CD4-positive, alpha-beta memory T cell (primary cell): ENCODE measurements at places on chromosomes 1 and 21. TPM values are rescaled to one million over a fixed set of nuclear protein-coding genes. Genes with fewer than 3 reads are reported as not detected.

SPRR2A gene
- total RNA-seq, result not detected

DNA sequence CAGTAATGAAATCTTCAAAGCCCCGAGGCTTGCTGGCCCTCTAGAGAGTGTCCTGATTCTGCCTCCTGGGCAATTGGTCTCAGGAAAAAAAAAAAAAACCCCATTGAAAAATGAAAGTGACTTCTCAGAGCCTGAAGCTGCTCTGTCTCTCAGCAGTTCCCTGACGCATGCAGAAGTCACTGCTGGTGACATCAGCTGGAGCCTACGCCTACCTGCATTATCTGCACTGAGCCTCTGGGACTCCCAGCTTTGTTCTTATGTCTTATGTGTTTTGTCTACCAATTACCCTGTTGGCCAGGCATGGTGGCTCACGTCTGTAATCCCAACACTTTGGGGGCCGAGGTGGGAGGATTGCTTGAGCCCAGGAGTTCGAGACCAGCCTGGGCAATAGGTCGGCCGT is 10.1 kb upstream of the SLC25A33 start:
- no peak for DNase-seq

DNA sequence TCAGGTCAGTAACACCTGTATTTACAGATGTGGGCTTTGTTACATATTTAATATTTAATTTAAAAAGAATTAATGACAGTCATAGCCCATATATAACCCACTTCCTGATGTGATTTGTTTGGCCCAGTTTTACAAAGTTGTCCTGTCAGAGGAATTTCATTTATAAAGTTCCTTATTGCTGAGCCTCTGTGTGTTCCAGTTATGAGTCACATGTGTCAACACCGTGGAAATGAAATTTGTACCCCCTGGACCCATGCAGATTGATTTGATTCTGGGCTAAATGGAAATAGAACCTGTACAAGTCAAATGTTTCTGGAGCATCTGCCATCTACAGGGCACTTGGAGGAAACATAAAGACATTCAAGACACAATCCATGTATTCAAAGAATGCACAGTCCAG is 149.2 kb downstream of the CACNA1E start:
- DNase-seq, result no peak

DNA sequence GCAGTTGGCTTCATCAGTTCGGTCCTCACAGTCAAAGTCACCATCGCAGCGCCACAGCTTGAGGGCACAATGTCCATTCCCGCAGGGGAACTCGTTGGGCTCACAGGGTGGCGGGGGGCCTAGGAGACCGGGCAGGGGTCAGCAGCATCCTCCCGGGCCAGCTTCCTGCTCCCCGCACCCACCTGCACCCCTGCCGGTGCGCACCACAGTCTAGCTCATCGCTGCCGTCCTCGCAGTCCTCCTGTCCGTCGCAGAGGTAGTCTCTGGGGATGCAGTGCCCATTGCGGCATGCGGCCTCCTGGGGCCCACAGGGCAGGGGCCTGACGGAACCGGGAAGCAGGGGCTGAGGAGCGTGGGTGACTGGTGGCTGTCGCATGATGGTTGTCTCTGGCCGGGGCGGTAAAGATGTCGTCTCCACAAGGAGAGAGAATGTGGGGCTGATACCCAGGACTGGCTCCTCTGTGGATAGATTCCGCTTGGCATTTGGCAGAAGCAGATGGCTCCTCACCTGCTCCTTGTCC is 49.8 kb downstream of the HSPG2 start:
- no peak for DNase-seq

- DNase-seq, result no peak
Measured at GRCh38 chr21:26572702-26573381, at the start of gene CYYR1. CYYR1 (minus strand) TSS chr21:26573286; CDS start chr21:26572940, 346 bp downstream.

DNA sequence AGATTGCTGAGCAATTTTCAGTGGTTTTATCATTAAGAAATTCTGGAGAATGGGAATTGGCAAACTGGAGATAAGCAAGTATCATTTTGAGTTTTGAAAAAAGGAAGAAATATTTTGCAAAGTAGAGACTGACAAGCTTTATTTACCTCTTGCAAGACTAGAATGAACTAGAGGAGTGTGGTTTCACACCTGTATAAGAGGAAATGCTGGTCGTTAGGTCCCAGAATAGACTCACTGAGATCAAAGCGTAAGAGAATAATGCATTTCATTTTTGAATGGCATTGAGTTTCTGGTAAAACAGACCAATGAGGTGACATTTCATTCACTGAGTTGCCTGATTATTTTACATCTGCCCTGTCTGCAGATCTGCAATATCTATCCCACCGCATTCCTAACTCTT is 308.1 kb downstream of the ADGRL2 start:
- no peak for DNase-seq

- DNase-seq, result no peak
Measured at GRCh38 chr1:198106011-198106410, 50.8 kb upstream of the NEK7 start.

DNA sequence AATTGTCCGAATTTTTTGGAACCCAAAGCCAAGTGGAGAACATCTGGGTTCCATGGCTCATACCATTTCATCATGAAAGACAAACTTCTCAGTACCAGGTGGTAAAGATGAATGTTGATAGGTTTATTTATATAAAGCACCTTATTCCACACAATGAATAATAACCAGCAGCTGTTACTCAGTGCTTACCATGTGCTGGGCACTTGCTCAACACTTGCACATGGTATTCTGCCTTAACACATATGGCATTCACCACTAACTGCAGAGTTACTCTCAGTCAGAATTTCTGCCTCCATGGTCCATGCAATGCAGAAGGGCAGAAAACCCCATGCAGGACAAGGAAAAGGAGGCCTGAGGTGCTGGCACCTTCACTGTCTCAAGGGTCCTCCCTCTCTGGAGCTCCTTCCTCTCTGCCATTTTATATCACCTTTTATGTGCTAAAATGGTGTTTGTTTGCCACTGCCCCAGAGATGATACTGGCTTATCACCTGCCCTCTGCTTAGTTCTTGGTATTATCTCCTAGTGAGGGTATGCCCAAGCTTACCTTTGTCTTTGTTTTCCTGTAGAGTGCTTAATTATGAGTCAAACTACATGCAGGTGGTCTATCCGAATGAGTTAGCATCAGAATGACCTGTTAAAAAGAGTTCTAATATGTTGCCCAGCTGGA is 76.7 kb upstream of the ZNF326 start:
- DNase-seq, result no peak

DNA sequence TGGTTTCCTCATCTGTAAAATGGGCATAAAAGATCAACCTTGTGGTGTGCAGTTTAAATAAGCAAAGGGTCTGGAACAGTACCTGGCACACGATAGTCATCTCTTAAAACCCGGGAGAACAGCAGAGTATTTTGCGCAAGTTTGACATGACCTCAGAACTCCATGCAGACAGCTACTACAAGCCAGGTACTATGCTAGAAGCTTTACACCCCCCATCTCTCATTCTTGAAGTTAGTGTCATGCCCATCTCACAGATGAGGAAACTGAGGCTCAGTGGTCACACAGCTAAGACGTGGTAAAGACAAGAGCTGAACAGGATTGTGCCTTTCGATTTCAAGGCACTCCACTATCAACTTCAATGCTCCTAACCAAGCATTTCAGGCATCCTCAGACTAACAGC is 78.7 kb downstream of the CAPZB start:
- no peak for DNase-seq

DNA sequence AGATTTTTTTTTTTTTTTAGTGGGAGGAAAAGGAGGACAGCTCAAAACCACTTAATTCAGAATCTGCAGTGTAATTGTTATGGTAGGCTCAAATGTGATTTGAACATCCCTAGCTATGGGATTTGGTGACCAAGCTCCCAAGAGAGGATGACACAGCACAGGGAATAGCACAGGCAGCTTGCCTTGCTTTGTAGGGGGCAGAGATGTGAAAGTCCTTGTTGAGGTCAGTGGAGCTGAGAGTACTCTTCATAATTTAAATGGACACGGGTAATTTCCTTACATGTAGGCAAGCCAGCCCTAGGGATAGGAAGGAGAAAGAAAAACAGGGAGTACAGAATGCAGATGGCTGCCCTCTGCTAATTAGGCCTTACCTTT is 3.2 kb upstream of the UCK2 start:
- DNase-seq, result no peak

DNA sequence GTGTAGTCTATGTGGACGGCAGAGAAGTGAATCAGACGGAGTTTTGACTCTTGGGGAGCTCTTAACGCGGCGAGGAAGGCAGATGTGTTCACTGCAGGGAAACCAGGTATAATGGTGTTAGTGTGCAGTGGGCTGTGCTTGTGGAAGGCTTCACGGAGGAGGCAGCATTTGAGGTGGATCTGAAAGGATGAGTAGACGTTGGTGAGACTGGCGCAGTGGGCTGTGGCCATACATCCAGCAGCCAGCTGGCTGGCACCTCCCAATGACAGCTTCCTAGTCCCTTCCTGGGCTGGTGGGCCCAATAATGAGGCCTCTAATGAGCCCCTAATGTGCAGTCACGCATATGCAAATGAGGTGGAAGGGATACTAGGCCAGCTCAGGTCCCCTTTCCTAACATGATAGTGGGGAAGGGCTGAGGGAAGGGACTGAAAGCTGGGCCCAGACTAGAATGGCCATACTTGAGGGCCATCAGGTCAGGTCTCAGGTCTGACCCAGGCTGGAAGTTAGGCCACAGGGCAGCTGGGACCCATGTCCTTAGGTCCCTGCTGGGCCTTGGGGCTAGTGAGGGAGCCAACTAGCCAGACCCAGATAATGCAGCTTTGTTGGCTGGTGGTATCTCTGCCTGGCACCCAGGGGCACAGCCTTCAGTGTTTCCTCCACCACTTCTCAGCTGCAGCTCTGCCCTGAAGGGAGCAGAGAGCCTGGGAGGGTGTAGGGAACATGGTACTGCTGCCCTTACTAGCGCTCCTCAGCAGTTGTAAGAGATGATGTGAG is 3.8 kb downstream of the MAP7D1 start:
- DNase-seq, result no peak

GPR25 gene
- 7.7 TPM for total RNA-seq

GRCh38 chr1:198483645-198484044 is 56.8 kb downstream of the ATP6V1G3 start:
- no peak for DNase-seq

DNA sequence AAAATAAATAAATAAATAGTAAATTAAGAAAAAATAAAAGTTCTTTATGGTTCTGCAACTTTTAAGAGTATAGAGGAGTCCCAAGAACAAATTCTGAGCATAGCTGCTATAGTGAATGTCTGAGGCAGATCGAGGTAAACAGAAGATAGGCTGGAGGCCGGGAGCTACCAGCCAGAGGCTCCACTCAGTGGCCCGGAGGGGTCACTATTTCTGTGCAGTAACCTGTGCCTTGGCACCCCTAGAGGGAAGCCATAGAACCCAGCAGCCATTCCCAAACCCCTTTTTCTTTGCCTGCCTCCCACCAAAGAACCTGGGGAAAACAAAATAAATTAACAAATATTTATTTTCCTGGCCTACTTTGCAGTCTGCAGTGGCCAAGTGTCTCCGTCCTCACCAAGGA is 38.4 kb upstream of the HEATR1 start:
- no peak for DNase-seq

GRCh38 chr1:210125143-210125542 is 107.5 kb upstream of the SERTAD4 start:
- no peak for DNase-seq
